Glomerular endothelial cell (primary cell): ENCODE measurements at places on chromosomes 5 and 9.

DNA sequence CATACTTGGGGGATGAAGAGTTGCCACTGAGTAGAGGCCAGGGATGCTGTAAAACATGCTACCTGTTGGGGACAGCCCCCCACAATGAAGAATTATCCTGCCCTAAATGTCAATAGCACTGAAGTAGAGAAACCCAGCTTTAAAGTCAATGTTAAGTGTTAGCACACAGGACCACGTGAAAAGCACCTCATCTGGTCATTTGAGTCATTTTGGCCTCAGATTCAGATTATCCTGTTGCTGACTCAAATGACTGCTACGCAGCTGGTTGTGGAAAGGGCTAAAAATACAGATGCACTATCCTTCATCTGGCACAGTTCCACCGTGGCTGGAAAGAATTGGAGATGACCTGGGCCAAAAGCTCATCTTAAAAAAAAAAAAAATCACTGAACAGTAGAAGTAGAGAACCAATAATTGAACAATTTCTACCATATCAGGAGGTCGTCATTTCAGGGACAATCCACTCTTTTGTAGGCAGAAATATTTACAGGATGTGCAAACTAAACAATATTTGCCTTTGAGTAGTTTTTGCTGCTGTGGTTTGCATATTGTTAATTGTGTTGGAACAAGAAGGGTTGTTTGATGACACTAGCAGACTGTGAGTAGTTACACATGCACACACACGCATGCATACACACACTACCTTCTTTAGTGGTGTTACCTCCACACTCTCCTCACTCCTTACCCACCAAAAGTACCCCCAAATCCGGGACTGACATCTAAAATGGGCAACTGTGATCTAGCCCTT is 195.3 kb upstream of the KLF9 start:
- DNase-seq, result no peak

- no peak for DNase-seq
Measured at GRCh38 chr9:93185266-93186214, 1.6 kb downstream of the WNK2 start.

GRCh38 chr9:28135549-28135948 is 562.3 kb upstream of the C9orf72 start:
- no peak for DNase-seq

GRCh38 chr9:5626727-5627634 is 1.9 kb upstream of the RIC1 start:
- no peak for DNase-seq

- no peak for DNase-seq
Measured at GRCh38 chr9:131233556-131233955, 42.8 kb downstream of the FAM78A start.

GRCh38 chr5:178460598-178460997 is 129.6 kb downstream of the COL23A1 start:
- no peak for DNase-seq

DNA sequence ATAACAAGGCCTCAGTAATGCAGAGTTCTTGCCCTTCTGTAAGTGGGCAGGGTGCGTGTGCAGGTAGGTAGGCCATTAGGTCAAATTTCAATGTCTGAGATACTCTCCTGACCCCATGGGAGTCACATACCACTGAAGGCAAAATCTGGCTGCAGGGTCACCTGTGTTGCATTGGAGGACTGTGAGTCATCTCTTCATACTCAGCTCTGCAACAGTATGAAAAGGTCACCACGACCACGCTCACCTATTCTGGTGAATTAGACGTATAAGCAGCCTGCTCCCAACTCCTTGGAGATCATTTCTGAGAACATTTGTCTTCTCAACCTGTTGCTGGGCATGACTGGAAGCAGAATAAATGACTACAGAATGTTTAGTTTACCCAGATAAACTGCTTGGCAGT is 599.8 kb downstream of the PDE4D start:
- DNase-seq, result no peak

- DNase-seq, result no peak
Measured at GRCh38 chr5:111079846-111080245, 8.3 kb downstream of the TSLP start.

GRCh38 chr5:151691706-151692105 is 5.0 kb upstream of the SPARC start:
- DNase-seq, result no peak

DNA sequence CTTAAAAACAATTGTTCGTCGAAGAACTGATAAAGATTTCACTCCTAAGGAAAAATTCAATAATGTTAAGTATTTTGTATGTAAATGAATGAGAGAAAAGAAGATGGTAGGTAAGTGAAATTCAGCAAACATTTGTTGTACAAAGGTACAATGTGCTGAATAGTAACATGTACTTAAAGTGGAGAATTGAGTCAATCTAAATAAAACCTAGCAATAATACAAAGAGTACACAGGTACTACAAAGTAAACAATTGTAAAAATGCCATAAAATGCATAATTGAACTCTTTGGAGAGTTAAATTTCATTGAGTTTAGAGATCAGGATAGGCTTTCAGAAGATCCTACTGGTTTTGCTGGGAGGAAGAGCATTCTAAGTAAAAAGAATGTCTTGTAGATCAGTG is 82.9 kb downstream of the ERBIN start:
- DNase-seq, result no peak

DNA sequence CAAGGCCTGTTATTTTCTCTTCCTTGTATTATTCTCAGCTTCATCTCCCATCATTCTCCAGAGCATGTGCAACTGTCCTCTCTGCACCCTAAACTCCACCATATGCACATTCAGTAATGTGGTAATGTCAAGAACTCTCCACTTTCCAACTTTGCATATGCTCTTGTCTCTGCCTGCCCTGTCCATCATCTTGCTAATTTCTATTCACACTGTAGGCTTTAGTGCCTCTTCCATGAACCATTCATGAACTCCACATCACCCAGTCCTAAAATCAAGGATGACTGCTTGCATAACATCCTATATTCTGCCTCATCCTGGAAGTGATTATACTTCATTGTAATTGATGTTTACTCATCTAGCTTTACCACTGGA is 354.8 kb downstream of the PDE4D start:
- no peak for DNase-seq

DNA sequence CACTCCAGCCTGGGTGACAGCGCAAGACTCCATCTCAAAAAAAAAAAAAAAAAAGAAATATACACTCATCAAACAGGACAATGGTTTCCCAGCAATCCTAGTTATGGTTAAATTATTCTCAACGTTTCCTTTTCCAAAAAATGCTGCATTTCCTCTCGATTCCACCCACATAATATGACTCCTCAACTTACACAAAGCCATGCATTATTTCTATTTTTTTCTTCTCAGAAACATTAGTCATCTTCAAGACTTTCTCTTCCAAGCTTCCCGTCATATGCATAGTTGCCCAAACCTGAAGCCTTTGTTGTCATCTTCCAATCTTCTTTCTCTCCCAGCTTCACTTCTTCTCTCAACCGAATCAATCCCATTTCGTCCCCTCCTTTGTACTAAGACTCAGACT is 61.4 kb upstream of the RANBP6 start:
- DNase-seq, result no peak

DNA sequence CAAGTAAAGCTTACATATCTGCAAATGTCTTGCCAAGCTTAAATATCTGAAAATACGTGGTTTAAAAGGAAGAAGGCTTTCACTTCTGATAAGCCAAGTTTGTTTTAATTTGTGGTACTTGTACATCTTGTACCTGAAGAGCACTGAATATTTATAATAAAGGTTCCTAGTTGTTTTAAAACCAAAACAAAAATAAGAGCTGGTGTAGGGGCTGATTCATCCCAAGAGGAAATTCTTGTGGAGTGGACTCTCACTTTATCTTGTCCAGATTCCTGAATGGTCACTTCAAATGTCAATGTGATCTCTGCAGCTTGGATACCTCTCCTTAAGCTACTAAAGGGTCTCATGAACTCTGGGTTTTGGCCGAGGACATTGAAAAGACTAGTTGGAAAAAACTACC is 29.5 kb downstream of the MAMDC2 start:
- DNase-seq, result no peak

GRCh38 chr9:131226226-131226625 is 50.1 kb downstream of the FAM78A start:
- DNase-seq, result no peak

DNA sequence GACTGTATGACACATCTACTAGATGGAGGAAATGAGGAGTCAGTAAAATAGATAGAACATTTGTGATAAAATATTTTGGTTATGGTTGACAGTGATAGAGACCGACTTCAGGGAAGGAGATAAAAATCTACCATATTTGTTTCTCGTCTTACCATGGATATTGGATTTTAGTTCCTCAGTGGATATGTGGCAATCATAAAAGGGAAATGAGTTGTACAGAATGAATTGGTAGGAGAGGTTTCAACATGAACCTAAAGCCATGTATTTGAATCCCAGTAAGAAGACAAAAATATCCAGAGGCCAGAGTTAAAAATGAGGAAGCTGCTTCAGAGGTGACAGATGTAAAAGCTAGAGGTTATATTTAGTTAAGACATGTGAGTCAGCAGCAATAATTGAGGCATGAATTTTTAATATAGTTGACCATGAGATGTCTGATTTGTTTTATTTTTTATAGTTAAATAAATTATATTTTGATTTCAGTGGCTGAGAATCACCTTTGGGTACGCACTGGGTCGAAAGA is 480.4 kb upstream of the TUSC1 start:
- DNase-seq, result no peak

- peak; percentile 33 for DNase-seq
Measured at GRCh38 chr5:100667161-100667630, 132.0 kb downstream of the FAM174A start.

- DNase-seq, result no peak
Measured at GRCh38 chr5:143121135-143121475, 282.4 kb downstream of the NR3C1 start.

GRCh38 chr9:99867536-99867935 is 38.9 kb upstream of the STX17 start:
- DNase-seq, result no peak

GRCh38 chr5:59146729-59147128 is 563.9 kb downstream of the RAB3C start:
- DNase-seq, result no peak

GRCh38 chr5:143128412-143129071 is 274.9 kb downstream of the NR3C1 start:
- no peak for DNase-seq

DNA sequence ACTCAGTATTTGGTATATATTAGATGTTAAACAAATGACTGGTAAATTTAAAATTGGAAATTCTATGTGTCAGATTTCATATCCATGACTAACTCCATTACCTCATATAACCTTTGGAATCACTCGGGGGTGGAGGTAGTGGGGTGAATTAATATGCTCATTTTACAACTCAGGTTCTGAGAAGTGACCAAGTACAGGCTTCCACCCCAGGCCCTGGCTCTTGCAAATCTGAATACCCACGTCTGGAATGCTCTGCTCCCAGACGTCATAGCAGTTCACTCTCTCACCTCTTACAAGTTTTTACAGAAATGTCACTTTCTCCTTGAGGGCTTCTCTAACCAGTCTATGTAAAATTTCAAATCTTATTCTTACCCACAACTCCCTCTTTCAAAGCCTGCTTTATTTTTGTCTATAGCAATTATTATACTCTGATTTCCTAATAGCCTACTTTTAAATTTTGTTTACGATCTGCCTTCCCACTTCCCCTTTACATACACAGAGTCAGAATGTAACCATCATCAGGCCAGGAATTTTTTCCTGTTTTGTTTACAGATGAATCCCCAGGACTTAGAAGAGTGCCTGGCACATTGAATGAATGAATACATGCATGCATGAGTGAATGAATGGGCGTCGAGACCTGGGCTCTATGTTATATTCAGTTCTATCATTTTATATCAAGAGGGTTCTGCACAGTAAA is 134.1 kb upstream of the IFNE start:
- no peak for DNase-seq

- DNase-seq, result no peak
Measured at GRCh38 chr5:162323466-162323865, 255.9 kb downstream of the GABRG2 start.

GRCh38 chr9:105158898-105159297 is 85.6 kb upstream of the SLC44A1 start:
- DNase-seq, result no peak

- DNase-seq, result no peak
Measured at GRCh38 chr9:134403682-134404301, 77.5 kb downstream of the RXRA start.

DNA sequence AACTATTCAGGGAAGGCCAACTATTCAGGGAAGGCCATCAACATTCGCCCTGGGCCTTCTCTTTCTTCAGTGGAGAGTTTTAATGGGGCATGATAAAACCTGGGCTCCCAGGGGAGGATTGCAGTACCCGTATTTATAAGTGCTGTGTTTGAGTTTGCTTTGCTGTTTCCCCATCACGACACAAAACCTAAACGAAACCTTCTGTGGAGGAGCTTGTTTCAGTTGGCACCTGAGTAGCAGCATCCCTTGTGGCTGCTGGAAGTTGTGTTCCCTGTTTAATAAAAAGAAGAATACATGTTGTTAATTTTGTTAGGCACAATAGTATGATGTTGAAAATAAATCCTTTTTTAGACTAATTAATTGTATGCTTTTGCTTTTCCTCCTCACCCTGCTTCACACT is 8.3 kb downstream of the WDR31 start:
- DNase-seq, result no peak

DNA sequence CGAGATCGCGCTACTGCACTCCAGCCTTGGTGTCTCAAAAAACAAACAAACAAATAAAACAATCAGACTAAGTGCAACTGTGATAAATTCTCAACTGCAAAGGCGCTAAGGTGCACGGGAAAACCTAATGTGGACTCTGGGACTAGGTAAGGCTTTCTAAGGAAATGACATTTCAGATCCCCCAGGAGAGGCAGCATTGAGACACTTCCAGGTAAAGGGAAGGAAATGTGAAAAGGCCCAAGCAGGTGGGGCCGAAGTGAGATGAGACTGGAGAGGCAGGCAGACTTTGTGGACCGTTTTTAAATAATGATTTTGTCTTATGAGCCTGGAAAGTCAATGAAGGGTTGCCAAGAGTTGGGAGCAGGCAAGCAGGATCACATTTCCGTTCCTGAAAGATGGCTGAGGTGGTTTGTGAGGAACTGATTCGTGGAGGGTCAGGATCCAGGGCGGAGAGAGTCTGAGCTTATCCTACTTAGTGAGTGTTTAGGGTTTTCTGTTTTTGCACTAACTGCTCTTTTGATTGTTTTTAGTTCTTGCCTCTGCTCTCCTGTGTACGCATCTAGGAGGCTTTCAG is 2.0 kb upstream of the APBA1 start:
- no peak for DNase-seq

- DNase-seq, result no peak
Measured at GRCh38 chr5:64637144-64637543, 53.2 kb upstream of the SHISAL2B start.

- no peak for DNase-seq
Measured at GRCh38 chr5:135061001-135061400, 27.0 kb upstream of the PITX1 start.

GRCh38 chr9:129864991-129865647 is 29.9 kb downstream of the USP20 start:
- DNase-seq, result no peak
